ENCODE measurements at places on chromosomes 6 and 20. TPM values are rescaled to one million over a fixed set of nuclear protein-coding genes. Genes with fewer than 3 reads are reported as not detected.

The GSTA5 gene
- not detected for total RNA-seq

The ULBP2 gene
- 11.1 TPM for total RNA-seq

The SLC35D3 gene
- under 0.01 TPM for total RNA-seq

The CST5 gene
- not detected for total RNA-seq

The OPRM1 gene
- not detected for total RNA-seq

The CYP24A1 gene
- 15.2 TPM for total RNA-seq

The C20orf144 gene
- not detected for total RNA-seq

The ZKSCAN8 gene
- total RNA-seq, result 7.7 TPM

The CGA gene
- not detected for total RNA-seq

The FAM83C gene
- total RNA-seq, result under 0.01 TPM

The DHX35 gene
- 7.0 TPM for total RNA-seq

The NPEPL1 gene
- total RNA-seq, result 16.9 TPM

The OSTM1 gene
- total RNA-seq, result 49.7 TPM

The OPN5 gene
- total RNA-seq, result not detected

The FOXS1 gene
- not detected for total RNA-seq

The OR2J1 gene
- total RNA-seq, result not detected

The NRN1 gene
- total RNA-seq, result not detected

The CST1 gene
- not detected for total RNA-seq

The PAX1 gene
- total RNA-seq, result not detected

The ADAM33 gene
- total RNA-seq, result not detected

The MCHR2 gene
- not detected for total RNA-seq

The PCSK2 gene
- not detected for total RNA-seq

The PLCB1 gene
- total RNA-seq, result 0.24 TPM

The SNRNP48 gene
- 12.1 TPM for total RNA-seq

The TUBB2B gene
- 10.8 TPM for total RNA-seq

The WFDC2 gene
- 0.96 TPM for total RNA-seq

The AIF1 gene
- total RNA-seq, result not detected

The NTSR1 gene
- total RNA-seq, result not detected

The ULBP1 gene
- total RNA-seq, result 1.5 TPM

The GTF3C6 gene
- total RNA-seq, result 34.0 TPM

The CDH22 gene
- total RNA-seq, result not detected

The WFDC12 gene
- total RNA-seq, result 0.96 TPM

The GPR63 gene
- 0.72 TPM for total RNA-seq

The ADGRG6 gene
- 21.7 TPM for total RNA-seq

All from tracheal epithelial cell (primary cell).